ENCODE measurements at places on chromosomes 2 and 18.

DNA sequence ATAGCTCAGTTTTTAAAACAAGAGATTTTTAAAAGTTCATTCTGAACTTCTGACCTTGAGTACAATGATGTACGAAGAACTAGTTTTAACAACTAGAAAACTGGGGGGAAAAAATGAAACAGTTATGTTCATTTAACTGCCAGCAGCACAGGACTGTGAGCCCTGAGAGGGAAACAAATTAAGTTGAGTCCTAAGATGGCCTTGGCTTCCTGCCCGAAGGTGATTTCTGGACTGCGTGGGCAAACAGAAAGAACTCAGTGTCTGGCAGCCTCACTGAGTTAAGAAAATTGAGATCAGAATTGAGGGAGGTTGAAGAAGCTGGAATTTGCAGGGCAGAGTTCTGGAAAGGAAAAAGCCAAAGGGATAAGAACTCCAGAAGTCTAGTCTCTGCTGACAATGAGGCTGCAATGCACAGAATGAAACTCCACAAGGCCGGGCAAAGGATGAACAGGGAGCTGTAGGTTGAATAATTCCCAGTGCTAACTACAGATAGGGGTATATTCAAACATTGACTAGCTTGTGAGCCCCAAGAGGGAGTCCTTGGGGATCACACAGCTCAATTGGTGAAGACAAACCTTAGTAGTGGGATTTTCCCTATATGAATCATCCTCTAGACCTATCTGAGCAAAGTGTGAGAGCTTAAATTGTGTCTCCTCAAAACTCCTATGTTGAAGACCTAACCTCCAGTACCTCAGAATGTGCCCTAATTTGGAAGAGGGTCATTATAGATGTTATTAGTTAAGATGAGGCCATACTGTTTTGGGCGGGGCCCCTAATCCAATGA is 13.1 kb upstream of the CRACDL start:
- DNase-seq = no peak

DNA sequence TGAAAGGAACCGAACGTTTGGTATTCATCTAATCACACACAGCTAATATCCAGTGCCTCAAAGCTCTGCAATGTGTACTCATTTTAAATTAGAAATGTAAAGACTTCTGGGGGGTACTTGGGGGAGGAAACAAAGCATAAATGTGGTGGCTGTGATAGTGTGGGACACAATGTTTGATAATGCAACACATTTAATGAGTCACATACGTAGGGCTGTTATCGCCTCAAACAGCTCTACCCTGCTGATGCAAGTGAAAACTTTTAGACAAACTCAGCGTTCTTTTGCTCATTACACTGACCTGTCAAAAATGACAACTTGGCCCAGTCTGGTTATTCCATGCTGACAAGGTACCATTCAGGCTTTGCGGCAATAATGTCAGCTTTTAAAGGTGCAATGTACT is 1227.1 kb upstream of the CELF4 start:
- no peak for DNase-seq

- no peak for DNase-seq
These were observed 21.6 kb downstream of the SMAD7 start for GRCh38 chr18:48929212-48929612.

- peak; percentile 77 for DNase-seq
These were observed 49.1 kb upstream of the SLC14A2 start for GRCh38 chr18:45566025-45566740.

DNA sequence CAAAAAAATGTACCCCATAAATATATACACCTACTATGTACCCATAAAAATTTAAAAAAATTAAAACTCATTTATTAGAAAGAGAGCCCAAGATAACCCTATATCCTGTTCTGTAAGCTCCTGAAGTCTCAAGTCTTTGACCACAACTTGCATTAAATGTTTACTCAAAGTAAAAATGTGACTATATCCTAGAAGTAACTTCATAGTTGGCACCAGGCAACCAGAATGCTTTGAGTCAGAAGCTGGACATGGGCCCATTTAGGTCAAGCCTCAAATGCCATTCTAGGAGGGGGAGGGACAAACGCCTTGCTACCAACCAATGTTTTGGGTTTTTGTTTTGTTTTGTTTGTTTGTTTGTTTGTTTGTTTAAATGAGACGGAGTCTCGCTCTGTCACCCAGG is 9.3 kb upstream of the TBC1D8 start:
- peak; percentile 75 for DNase-seq

DNA sequence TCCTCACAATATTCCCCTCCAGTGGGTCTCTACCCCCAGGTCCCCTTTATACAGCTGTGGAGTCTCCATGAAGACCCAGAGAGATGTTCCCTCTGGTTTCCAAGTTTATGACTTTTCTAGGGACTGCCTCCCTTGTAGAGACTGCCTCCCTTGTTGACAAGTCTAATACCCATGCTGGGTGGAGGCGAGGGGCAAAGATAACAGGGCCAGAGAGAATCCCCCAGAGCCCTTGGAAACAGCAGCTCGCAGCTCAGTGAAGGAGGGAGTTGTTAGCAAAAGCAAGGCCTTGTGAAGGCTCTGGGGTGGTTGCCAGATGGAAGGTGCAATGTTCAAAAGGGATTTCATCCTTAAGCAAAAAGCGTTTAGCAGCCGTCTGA is 75.0 kb upstream of the GATA6 start:
- no peak for DNase-seq

- no peak for DNase-seq
These were observed 112.5 kb upstream of the AGAP1 start for GRCh38 chr2:235381261-235381912.

DNA sequence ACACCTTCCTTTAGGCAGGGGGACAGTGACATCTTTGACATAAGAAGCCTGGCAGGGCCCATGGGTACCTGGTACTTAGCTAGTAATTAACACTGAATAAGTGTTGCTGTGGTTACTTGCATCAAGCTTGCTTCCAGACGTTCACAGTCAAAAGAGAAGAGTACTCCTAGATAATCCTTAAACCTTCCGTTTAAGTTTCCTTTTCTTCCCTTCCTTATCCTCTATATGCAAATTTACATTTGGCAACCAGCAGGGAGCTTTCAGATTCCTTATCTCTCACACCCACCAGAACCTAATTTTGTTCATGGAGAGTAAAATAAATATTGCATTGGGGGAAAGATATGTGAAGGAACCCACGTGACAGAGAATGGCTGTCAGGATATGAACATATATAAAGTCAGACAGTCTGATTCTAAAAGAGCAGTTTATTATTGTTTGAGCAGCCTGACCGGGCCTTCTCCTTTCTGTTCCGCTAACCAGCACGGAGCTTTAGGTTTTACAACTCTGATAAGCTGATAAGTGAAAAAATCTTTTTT is 7.8 kb upstream of the RAB31 start:
- no peak for DNase-seq

- DNase-seq = no peak
These were observed 89.3 kb downstream of the ACVR1 start for GRCh38 chr2:157786663-157787363.

All from AG08396 (cell line).